Coronary artery (tissue), 2 donors: ENCODE measurements at places on chromosomes 3 and 15.

GRCh38 chr15:40511472-40512133 is 40.8 kb downstream of the CHST14 start:
- DNase-seq: no peak

GRCh38 chr15:101498717-101499480 is 9.4 kb upstream of the PCSK6 start:
- no peak for DNase-seq

DNA sequence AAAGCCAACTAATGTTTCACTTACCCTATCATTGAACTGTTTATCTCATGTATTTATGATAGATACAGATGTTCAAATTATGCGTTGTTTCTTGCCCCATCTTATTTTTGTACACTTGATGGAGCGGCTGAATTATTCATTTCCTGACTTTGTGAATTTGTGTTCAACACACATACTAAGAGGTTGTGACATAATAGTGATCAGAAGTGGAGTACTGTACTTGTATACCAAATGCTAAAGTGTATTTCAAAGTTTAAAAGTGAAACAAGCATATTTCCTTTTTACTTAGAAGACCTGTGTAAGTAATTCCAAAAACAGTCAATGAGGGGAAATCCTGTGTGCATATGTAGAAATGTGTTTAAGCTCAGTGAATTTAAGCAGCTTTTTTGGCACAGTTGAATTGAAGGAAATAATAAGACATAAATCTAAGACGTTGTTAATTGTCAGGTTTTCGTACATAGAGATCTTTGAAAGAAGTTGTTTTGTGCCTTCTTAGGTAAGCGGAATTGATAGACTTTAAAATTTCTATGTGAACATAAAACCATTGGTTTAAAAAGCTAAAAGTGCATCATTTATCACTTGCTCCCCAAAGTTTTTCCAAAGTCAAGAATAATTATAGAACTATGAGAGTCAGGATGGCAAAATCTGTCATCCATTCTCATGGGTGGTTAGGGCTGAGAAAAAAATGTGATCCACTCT is 1.9 kb downstream of the NFKBIZ start:
- DNase-seq: no peak

GRCh38 chr15:29449136-29449535 is 179.5 kb upstream of the NSMCE3 start:
- DNase-seq: peak; percentile 41

DNA sequence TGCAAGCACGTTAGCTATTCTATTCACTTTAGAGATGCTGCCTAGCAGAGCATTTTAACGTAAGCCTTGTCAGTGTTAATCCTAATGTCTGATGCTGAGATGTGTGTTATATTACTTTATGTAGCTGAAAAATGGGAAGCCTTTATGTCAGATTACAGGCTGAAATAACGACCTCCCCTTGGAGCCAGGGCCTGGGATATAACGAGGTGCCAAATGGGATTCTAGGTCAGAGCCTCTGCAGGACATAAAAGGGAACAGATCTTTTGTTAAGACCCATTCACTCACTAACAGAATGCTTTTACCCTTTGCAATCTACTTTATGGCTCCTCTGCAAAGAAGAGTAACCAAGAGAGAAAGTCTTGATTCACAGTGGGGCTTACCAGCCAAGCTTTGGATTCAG is 815.5 kb upstream of the CFAP20DC start:
- no peak for DNase-seq
